ENCODE measurements at places on chromosomes 5 and 9.

DNA sequence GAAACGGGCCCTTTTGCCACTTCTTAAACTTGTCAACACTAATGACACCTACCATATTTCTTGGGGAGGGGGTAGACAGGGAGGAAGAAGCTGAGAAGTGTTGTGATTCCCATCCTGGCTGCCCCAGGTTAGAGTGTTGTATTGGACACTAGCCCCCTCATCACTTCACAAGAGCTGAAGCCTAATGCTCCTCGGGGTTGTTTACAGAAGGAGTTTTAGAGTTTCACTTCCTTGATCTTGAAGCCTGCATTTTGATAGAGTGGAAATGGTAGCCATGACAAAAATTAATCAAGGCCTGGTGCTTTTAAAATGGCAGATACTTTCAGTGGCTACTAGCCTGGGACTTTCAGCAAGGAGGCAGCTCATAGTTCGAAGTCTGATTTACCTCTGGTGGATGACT lies 11.0 kb upstream of the FAM120AOS start:
- no peak for DNase-seq

- no peak for DNase-seq
Measured at GRCh38 chr9:34987160-34987901, 2.2 kb upstream of the DNAJB5 start.

- DNase-seq, result no peak
Measured at GRCh38 chr5:6772886-6773285, 59.7 kb downstream of the TENT4A start.

DNA sequence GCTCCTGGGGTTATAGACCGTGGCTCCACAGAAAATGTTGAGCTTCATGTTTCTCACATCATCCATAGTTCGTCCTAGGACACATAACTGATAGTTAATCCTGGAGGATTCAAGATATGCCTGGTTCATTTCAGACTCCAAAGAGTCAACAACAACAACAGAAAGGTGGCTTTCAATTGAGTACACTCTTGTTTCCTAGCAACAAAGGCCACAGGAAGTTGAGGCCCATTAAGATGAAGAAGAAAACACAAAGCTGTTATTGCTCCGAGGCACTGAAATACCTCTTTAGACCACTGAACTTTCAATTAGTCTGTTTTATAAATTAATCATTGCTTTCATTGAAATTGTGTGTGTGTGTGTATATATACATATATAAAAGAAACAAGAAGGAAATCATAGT lies 154.5 kb downstream of the YIPF5 start:
- no peak for DNase-seq

DNA sequence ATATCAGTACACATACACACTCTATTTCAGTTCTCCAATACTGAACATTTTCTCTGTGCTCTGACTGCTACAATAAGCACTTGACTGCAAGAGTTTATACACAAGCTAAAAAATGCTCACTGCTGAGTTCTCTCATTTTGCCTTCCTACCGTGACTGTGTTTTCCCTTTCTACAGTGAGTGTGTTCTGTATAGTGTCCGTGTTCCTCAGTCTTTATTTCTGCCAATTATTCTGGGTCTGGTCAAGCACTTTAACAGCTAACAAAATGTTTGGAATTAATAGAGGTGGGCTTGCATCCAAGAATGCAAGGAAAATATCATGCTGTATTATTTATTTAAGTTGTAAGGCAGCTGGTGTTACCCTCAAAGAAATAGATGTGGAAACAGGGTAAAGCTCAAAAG lies 217.0 kb upstream of the NREP start:
- no peak for DNase-seq

All from EL (cell line).